ENCODE measurements at places on chromosomes 7 and 10.

- DNase-seq = no peak
These were observed 8.9 kb downstream of the CALY start for GRCh38 chr10:133327651-133328357.

DNA sequence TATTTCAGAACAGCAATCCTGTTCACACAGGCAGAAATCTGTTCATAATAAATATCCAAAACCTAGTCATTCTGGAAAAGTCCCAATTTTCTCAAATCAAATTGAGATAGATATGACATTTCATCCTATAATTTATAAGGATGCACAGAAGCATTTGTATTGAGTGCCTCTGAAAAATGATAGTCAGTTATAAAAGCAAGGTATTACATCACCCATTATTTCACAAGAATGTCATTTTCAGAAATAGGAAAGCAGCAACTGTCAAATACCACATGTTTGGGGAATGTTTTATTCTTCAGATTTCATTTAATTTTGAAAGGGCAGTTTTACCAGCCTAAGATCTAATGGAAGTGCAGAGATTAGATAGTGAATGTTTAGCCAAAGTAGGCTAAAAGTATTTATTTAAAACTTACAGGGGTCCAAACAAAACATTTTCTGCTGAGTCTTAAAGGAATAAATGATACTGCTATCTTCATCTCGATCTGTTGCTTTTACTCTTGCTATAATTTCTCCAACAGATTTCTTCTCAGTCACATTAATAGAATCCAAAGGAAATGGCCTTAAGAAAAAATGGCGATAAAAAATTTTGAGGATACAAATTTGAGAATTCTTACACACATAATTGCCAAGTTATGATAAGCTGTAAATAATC lies 185.8 kb downstream of the HGF start:
- peak; percentile 35 for DNase-seq

DNA sequence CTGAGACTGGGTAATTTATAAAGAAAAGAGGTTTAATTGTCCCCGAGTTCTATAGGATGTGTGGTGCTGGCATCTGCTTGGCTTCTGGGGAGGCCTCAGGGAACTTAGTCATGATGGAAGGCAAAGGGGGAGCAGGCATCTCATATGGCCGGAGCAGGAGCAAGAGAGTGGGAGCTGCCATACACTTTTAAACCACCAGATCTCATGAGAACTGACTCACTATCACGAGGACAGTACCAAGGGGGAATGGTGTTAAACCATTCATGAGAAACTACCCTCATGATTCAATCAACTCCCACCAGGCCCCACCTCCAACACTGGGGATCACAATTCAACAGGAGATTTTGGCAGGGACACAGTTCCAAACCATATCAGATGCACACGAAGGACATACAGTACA lies 199.9 kb upstream of the DPP6 start:
- no peak for DNase-seq

- no peak for DNase-seq
These were observed 97.3 kb downstream of the DNAH11 start for GRCh38 chr7:21640105-21640504.

GRCh38 chr7:10618953-10619352 lies 354.7 kb upstream of the PHF14 start:
- DNase-seq = no peak

DNA sequence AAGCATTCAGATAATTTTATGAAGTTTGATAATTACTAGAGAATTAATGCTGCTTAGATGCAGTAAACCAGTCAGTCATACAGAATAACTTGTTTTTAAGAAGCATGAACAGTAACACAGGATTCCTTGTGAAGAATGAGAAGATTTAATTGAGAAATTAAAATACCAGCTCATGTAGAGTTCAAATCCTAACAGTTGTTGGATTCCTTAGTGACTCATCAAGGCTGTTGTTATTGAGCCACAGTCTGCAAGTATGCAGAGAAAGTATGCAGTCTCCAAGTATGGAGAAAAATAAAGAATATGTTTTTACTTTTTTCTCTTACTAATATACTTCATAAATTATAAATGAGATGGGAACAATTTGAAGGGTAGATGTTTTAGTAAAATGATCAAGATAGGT lies 30.2 kb upstream of the CYP26C1 start:
- DNase-seq = no peak

GRCh38 chr7:156764016-156764669 lies 123.6 kb downstream of the RNF32 start:
- DNase-seq = no peak

GRCh38 chr7:12751764-12752163 lies 64.3 kb downstream of the ARL4A start:
- no peak for DNase-seq

GRCh38 chr10:92829042-92829785 lies 19.1 kb upstream of the EXOC6 start:
- no peak for DNase-seq

DNA sequence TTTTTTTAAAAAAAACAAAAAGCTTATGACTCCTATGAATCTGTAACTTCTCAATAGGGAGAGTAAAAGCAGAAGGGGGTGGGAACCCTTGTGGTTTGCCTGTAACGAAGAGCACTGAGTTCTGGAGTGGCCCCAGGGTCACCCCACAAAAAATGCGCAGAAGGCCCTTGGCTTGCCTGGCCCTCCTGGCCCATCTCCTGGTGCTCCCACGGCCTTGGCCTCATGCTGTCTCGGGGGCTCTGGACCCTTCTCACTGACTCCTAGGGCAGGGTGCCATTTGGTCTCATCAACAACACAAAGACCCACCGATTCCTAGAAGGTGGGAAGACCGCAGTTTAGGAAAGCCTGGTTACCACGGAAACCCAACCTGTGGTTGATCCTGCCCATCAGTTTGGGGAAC lies 40.8 kb downstream of the ZNF467 start:
- DNase-seq = no peak

DNA sequence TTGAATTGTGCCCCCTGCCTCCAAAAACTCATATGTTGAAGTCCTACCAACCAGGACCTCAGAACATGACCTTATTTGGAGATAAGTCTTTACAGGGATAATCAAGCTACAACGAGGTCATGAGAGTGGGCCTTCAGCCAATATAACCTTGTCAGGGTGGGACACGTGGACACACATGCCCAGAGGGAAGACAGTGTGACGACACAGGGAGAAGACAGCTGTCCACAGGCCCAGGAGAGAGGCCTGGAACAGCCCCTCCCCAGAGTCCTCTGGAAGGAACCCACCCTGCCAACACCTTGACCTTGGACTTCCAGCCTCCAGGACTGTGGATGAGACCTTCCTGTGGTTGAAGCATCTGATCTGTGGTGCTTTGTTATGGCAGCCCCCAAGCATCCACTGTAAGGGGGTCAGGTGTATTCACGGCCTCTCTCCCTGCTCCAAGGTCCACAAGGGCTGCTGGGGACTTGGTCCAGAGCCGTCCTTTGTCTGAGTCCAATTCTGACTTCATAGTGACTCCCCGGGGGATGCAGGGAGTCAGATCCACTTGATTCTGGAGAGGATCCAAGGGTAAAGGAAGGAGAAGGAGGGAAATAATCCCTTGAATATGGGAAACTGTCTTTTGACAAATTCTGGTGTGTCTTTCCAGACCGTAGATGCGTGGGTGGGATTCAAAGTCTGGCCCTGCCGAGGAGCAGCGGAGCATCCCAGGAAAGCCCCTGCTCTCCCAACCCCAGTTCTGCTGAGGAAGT lies 7.0 kb downstream of the CALML3 start:
- no peak for DNase-seq

DNA sequence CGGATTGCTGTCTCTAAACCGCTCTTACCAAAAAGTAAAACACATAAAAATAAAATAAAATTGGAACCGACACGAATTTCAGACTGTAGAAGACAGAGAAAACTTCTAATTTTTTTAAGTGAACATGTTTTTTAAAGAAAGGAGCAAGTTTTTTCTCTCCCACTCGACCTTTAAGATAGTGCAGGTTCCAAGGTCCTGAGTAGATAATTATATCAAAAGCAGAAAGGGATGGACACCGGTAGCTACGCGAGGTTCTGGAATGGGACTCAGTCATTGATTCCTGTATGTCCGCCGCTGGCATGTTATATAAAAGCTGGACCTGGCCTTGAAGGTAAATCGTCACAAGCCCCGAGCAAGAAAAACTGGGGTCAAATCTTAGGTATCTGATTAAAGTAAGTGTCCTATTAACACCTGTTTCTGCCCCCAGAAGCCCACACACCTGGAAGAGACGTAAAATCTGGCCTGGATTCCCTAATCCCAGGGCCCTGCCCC lies 462 bp upstream of the CISD1 start:
- no peak for DNase-seq

DNA sequence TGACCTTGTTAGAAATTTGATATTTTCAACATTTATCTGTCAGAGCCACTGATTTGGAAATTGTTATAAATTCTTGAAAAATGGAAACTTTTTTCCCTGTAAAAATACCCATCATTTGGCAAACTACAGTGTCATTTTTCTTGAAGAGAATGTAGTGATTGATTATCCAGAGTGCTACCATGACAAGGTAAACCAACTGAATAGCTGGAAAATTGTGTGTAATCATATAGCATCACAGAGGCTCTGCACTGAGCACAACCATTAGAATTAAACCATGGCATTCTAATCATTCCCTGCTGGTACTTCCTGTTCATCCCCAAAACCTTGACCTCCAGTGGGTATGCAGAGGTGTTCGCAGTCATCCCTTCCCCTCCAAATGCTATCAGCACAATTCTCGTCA lies 240.3 kb upstream of the LRGUK start:
- no peak for DNase-seq

DNA sequence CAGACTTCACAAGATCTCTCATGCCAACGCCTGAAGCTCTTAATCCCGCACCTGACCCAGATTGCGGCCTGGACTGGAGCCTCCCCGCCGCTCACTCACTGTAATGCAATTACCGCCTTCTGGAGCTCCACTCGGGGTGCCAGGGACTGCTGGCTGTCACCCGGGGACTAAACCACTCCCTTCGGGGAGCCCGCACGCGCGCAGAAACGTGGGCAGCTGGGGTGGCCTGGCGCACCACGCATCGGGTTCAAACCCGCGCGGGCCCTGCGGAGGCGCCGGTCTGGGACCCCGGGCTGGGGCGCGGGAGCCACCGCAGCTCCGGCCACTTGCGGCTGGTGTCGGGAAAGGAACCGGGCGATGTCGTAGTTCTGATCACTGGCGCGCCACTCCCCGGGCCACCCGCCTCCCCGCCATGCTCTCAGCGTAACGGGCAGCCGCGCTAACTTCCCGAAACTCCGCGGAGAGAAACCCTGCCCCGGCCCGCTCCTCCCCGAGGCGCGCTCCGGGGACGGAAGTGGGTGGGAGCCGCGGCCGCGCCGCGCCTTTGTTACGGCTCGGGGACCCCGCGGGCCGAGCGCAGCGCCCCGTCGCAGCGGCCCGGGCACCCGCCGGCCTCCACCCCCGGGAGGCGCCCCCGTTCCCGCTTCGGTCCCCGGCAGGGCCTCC lies 100.3 kb upstream of the SVIL start:
- DNase-seq = peak; percentile 85

All from inflammatory macrophage treated with lipopolysaccharide for 4 hours (primary cell).